ENCODE measurements at places on chromosomes 1 and 21.

GRCh38 chr1:24384251-24385090 is 29.1 kb downstream of the STPG1 start:
- DNase-seq, result no peak

DNA sequence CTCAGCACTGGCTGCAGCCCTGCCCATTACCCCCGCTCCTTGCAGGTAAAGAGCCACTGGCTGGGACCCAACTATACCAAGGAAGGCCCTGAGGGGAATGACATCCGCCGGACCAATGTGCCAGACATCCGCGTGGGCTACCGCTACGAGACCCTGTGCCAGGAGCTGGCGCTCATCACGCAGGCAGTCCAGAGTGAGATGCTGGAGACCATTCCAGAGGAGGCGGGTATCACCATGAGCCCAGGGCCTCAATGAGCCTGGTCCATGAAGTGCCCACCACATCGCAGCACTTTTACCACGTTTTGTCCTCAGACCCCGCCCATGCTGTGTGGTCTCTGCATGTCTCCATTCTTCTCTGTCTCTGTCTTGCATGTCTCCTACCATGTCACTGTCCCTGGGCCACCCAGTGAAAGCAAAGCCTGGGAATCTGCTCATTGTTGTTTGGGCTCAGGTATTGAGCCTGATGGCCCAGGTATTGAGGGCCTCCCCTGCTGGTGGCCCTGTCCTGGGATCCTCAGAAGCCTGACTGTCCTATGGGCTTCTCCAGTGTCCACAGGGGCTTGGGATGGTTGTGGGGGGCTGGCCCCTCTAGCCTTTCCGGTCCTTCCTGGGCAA is 11.4 kb downstream of the AMPD2 start:
- no peak for DNase-seq

- DNase-seq, result no peak
Measured at GRCh38 chr1:155946633-155947219, 5.3 kb downstream of the RXFP4 start.

GRCh38 chr21:45353200-45353599 is 51.8 kb upstream of the COL18A1 start:
- DNase-seq, result no peak

DNA sequence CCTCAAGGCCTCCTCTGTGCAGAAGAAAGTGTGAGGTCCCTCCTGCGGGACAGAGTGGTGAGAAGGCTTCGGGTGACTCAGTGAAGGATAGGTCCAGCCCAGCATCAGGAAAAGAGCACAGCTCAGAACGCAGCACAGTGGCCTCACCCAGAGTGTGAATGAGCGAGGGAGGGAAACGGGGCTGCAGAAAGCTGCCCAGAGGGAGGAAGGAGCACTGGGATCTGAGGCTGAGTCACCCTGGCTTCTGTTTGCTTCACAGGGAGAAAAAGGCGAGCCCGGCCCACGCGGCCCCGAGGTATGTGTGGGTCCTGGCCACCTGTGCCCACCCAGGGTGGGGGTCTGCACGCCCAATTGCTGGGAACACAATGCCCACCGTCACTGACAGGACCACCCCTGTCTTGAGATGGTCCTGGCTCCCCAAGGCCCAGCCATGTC is 24.3 kb downstream of the COL6A2 start:
- DNase-seq, result no peak

GRCh38 chr21:34881839-34882371 is 167.2 kb downstream of the RUNX1 start:
- no peak for DNase-seq

GRCh38 chr1:8663915-8664329 is 153.5 kb downstream of the RERE start:
- no peak for DNase-seq

DNA sequence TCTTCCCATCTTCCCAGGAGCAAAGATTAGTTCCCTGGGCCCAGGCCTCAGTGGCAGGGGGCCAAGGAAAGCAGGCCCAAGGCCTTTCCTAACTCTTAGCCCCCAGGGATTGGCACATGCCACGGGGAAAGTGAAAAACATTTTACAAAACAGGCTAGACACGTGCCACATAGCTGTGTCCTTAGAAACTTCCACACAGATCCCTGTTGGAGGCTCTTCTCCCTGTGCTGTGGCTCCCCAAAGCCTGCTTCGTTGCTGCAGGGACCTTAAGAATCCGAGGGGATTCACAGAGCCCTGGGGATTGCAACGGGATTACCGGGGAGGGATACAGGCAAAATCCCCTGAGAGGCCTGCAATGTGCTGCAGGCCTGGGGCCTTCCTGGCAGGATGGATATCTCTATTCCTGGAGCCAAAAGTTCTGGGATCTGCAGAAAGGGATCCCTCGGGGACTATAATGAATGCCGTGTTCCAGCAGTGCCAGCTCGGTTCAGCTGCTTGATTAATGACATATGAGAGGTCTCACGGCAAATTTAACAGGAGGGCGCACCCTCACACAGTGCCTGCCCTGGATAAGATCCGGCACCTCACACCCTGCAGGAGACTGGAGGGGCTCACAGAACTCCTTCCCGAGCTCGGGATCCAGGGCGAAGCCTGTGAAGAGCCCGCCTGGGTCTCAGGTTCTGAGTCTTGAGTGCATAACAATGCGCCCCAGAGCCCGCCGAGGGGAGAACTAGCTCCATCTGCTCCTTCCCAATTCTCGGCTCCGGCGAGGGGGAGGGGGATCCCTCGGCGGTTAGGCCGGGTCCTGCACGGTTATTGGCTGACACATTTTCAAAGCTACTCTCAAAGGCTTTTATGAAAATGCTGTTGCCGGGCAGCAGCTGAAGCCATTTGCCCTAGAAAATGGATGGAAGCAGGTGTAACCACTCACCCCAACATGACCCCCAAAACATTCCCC is 15.3 kb upstream of the RGS8 start:
- no peak for DNase-seq

DNA sequence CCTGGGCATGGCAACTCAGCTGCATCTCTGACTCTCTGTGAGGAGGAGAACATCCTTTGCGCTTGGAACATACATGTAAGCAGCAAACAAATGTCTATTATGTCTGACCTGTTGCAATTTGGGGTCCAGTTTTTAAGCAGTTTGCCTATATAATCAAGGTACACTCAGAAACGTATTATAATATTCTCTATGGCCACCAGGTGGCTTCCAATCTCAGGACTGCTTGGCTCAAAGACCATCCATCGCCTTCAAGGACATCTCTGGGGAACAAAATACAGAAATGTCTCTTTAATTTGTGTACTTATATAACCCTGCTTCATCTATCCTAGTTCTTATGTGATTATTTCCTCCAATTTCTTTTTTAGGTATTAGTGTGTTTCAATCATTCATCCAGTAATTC is 227.2 kb downstream of the OLFM3 start:
- peak; percentile 15 for DNase-seq

DNA sequence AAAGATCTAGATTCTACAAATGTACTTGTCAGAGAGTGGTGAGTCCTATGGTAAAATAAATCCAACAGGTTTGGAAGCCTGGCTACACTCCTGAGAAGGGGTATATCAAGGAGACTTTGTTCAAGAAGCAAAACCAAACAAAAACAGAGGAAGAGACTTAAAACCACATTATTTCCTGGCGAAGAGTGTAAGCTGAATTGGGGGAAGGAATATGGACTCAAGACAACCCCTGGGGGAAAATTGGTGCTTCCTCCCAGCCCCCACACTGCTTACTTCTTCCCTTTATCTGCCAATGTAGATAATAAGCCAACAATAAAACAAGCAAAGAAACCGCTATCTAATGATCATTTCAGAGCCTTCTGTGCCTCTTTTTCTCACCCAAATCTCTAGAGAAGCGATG is 48.4 kb upstream of the ZBTB18 start:
- DNase-seq, result peak; percentile 73

GRCh38 chr1:112638110-112638428 is 18.4 kb downstream of the CAPZA1 start:
- DNase-seq, result no peak

- no peak for DNase-seq
Measured at GRCh38 chr1:169460191-169460833, 25.4 kb downstream of the SLC19A2 start.

- no peak for DNase-seq
Measured at GRCh38 chr1:35876988-35877387, 6.0 kb upstream of the AGO1 start.

GRCh38 chr21:45917241-45917640 is 64.3 kb upstream of the COL6A1 start:
- DNase-seq, result no peak

GRCh38 chr1:48294656-48295055 is 72.1 kb downstream of the SLC5A9 start:
- DNase-seq, result no peak

DNA sequence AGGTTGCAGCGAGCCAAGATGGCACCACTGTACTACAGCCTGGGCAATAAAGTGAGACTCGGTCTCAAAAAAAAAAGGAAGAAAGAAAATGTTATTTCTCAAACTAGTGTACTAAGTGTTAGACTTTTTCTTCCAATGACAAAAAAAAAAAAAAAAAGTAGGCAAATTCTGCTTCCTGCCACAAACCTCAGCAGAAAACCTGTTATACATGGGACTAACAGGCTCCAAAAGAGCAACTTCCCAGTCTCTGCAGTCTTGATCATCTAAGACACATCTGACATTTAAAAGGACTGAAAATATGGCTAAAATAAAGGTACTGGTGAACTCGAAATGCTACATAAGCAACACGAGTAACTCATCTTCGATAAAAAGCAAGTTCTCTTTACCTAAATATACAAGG is 59.6 kb downstream of the HSF2BP start:
- peak; percentile 51 for DNase-seq

DNA sequence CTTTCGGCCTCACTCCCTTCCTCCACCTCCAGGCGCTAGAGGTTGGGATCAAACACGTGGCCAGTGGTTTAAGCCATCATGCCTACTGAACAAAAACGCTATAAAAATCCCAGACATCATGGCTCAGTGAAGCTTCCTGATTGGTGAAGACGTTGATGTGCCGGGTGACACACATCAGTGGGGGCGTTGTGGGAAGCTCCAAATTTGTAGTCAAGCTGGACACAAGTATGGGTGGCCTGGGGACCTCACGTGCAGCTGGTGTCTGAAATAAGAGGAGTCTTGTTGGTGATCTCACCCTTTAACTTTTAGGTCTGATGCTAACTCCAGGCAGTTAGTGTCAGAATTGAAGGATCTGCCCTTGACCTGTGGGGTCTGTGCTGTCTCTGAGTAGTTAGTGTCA is 6.7 kb downstream of the CFAP298 start:
- DNase-seq, result no peak

- DNase-seq, result no peak
Measured at GRCh38 chr1:236502579-236502971, 21.2 kb upstream of the LGALS8 start.

Measured in Jurkat, Clone E6-1 (cell line).